Type B pancreatic cell (in vitro differentiated cells): ENCODE measurements at places on chromosomes 7 and 10.
A peak's percentile ranks its signal among the peaks of the same experiment; 100 is the strongest.

DNA sequence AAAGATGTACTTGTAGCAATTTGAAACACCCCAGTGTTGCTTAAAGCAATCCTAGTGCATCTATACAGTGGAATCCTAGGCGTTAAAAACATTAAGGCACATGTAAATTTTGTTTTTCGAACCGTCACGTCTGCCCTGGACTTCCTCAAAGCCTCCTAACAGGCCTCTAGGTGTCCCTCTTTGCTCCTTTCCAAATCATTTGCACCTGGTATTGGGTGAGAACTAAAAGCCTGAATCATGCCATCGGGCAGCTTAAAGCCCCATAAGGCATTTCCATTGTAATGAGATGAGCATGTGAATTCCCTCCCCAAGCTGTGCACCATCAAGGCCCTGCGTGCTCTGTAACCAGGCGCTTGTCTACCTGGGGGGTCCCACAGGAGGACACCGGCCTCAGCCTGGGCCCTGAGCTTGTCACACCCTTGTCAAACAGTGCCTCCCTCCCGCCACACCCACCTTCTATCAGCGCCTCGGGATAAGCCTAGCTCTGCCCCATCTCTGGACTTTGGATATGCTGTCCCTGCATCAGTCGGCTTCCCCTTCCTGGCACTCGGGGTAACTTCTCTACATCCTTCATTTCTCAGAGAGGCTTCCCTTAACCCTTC lies 89.2 kb downstream of the WDR11 start:
- DNase-seq, result no peak

- DNase-seq, result no peak
These were observed 273.5 kb downstream of the FGFR2 start for GRCh38 chr10:121324678-121325213.

- DNase-seq, result no peak
These were observed 427.0 kb downstream of the KCNMA1 start for GRCh38 chr10:77210645-77211044.

GRCh38 chr10:96768136-96768535 lies 47.8 kb upstream of the PIK3AP1 start:
- DNase-seq, result no peak

DNA sequence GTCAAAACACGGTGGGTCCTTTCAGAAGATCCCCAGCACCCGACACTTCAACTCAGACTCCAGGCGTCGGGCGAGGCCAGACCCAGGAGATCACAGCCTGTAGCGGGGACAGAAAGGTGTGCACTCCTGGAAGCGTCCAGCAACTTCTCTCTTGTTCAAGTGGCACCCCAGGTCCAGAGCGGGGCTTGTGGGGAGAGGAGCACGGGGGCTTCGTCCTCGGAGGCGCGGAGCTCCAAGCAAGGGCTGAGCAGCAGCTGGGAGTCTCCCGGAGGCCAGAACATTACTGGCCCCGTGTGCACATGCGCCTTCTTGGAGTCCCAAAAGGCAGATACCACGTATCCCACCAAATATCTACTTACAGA lies 54.9 kb downstream of the ZRANB1 start:
- DNase-seq, result peak; percentile 53

GRCh38 chr7:137262599-137262998 lies 80.9 kb downstream of the PTN start:
- DNase-seq, result no peak

DNA sequence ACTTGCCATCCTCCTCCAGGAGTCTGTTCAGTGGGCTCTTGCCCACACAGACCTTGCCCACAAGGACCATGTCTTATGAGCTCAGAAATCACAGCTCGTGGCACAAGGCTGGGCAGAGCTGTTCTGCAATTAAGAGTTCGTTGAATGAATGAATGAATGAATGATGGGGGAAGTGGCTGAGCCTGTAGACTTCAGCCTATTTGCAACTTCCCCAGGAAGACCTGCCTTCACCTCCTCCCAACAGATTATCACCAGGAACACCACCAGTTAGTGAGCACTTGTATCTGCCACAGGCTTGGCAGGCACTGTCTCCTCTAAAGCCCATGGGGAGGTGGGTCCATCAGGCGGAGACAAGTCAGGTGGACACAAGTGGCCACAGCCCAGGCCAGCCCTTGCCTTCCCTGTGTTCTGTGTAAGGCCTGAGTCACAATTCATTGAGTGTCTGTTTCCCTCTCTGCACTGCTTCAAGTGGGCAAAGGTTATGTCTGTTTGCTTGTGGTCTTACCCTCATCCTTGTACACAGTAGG lies 1.8 kb upstream of the FGF8 start:
- DNase-seq, result no peak

DNA sequence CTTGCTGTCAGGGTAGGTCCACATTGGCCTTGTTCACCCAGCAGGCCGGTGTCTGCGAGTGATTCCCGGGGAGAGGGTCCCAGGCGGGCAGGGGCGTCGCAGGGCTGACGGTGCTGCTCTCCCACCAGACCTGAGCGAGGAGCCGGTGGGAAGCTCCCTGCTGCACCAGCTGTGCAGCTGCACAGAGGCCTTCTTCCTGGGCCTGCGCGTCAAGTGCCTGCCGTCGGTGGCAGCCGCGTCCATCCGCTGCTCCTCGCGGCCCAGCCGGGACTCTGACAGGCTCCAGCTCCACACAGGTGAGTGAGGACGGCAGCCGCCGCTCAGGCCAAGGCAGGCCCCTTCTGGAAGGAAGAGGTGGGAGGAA lies 14.6 kb downstream of the AMZ1 start:
- DNase-seq, result no peak
